ENCODE measurements at places on chromosomes 2 and 18. TPM values are rescaled to one million over a fixed set of nuclear protein-coding genes. Genes with fewer than 3 reads are reported as not detected.
A peak's percentile ranks its signal among the peaks of the same experiment; 100 is the strongest.

SLC4A5 gene
- total RNA-seq: 1.2 TPM

SNORC gene
- 6.8 TPM for total RNA-seq

- DNase-seq: no peak
Measured at GRCh38 chr2:88735133-88735532, 43.7 kb downstream of the RPIA start.

DNA sequence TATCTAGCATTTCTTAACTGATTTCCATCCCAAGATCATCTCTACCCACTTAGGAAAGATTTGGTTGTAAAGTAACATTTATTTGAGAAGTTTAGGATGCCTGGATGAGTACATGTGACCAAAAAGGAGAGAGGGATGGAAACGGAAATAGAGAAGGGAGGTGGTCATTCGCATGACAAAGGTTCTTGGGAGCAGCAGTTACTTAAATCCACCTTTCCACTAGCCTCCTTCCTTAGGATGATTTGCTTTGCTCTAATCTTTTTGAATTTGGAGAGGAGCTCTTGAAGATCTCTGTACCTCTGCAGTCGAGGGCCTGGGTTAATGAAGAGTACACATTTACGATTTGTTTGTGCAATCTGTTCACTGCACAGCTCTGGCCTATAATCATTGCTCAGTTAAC is 623.5 kb downstream of the EPHA4 start:
- DNase-seq: no peak

NPPC gene
- 1.1 TPM for total RNA-seq

GRCh38 chr2:138020432-138020831 is 56.2 kb downstream of the HNMT start:
- DNase-seq: no peak

ERICH2 gene
- total RNA-seq: 0.74 TPM

GRCh38 chr2:43057026-43057741 is 169.2 kb downstream of the ZFP36L2 start:
- no peak for DNase-seq

EFEMP1 gene
- 15.5 TPM for total RNA-seq

DNA sequence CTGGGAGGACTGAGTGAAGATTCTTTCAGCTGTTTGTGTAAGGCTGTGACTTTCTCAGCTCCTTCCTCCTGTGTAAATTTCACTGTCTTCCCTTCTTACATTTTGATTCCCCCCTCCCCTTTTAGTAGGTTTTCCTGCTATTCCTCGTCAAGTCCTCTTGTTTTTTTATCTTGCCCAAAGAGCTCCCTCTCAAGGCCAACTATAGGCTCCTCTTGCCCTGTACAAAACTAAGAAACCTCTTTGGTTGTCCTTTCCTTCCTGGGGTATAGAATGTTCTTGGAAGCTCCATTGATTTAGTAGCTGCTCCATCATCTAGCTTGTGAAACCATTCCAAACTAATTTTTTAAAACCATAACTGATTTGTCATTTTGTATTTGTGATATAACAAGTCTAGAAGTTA is 7.3 kb downstream of the CCDC121 start:
- no peak for DNase-seq

TDRD15 gene
- not detected for total RNA-seq

ZSWIM2 gene
- total RNA-seq: not detected

DNA sequence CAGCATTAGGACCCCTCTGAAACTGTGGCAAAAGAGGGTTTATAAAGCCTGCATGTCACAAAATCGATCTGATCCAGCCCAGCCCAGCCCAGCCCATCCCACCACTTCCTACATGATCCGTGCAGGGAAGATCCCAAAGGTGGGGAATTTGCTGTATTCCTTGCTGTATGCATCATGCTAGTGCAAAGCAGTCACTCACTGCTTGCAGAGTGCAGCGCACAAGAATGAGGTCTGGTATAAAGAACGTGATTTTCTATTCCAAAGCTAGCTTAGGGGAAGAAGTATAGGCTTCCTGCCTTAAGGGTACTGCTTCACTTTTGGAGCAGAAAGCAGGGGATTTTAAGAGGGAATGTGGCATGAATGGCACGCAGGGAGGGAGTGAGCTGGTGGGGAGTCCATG is 18.9 kb upstream of the SERPINB11 start:
- no peak for DNase-seq

- no peak for DNase-seq
Measured at GRCh38 chr2:10912076-10912731, 470 bp downstream of the KCNF1 start.

DNA sequence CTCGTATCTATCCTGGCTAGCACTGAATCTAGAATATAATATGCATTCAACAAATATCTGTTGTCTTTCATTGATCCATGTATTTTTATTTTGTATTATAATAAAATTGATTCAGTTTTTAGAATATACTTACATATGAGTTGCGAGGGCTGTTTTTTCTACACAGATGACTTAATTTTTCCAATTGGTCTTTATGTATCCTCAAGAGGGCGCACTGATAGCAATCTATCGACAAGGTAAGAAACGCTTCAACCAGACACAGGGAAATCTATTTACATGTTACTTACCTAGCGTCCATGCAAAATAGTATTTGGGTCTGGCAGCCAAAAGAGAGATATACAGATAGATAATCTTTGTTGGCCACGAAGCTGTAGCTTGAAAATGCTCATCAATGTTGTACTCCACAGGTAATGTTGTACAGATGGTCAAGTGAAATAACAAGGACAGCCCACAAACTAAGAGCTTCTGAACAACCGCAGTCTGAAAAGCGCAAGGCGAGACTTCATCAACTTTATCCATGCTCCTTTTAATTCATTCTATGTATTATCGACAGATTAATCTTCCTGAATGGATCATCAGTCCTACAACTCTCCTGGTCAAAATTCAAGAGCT is 35.5 kb upstream of the KIDINS220 start:
- DNase-seq: peak; percentile 43

DNA sequence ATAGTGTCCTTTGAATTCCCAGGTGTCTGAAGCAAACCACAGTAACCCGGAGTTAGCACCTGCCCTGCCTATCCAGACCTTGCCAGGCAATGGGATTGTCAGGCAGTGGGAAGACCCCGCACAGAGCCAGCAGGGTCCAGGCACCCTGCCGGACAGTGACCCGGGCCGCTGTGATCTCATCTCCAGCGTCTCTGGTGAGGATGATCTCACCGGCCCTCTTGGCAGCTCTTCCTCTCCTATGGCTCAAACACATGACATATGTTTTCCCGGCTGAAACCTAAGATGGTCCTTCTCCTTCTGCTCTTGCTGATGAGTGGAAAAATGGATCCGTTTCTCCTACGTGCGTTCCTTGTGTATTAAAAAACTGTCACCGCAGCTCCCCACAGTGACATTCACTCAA is 75.1 kb downstream of the ACOXL start:
- no peak for DNase-seq

GRCh38 chr18:3577281-3577855 is 127.4 kb downstream of the TGIF1 start:
- no peak for DNase-seq

VWC2L gene
- not detected for total RNA-seq

NT5C1B gene
- total RNA-seq: not detected

- DNase-seq: no peak
Measured at GRCh38 chr2:24511894-24512293, 20.8 kb downstream of the NCOA1 start.

DNA sequence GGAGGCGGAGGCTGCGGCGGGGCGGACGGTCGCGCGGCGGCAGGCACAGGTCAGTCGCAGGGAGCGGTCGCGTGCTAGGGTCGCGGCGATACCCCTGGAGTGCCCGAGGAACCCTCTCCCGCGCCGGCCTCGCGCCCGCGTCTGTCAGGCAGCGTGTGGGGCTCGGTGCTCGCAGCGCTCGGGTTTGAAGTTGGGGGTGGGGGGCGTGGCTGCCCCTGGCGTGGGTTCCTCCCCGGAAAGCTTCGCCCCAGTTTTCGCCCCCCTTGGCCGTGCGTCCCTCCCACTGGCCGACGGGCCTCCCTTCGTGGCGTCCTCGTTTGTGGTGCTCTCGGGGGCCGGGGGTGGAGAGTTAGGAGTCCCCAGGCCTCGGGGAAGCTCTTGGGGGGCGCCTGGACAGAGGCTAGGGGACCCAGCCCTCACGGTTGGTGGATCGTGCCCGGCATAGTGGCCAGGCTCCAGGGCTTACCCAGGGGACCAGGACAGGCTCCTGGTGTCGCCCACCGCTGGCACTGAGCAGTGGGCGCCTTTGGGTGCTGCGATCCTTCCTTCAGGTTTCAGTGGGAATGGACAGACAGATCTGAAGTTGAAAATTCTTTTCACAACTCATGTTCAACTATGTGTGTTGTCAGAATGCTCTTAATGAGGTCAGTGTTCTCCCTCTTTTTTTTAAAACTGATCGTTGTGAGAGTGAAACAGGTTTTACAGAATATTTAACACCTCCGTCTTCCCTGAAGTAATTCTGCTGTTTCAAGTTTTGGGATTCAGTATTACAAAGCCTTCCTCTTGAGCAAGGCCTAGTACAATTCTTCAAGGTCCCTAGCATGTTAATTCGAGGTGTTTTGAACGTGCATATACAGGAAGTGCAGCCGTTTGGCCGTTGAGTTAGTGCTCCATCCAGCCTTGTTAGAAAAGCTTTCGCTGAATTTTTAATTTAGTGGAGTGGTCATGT is 604 bp downstream of the RALBP1 start:
- no peak for DNase-seq

GKN1 gene
- total RNA-seq: not detected

REG1B gene
- total RNA-seq: 2.0 TPM

DNA sequence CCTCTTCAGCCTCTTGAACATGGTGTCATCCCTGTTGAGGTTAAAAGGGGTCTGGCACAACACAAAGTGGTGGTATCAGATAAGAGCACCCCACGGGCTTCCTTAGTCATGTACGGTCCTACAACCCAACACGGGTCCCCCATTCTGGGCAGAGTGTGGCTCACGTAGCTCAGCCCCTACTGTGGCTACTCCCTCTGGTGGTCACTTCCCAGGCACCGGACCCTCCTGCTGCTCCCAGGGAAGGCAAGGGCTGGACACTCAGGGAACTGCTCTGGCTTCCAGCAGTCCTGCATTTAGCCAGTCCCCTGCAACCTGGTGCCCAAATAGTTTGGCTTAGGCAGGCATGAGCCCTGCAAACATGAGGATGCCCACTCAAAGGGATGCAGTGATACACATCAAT is 58.6 kb downstream of the GALNT14 start:
- DNase-seq: no peak

- no peak for DNase-seq
Measured at GRCh38 chr2:101330253-101330933, 21.9 kb upstream of the RNF149 start.

DNA sequence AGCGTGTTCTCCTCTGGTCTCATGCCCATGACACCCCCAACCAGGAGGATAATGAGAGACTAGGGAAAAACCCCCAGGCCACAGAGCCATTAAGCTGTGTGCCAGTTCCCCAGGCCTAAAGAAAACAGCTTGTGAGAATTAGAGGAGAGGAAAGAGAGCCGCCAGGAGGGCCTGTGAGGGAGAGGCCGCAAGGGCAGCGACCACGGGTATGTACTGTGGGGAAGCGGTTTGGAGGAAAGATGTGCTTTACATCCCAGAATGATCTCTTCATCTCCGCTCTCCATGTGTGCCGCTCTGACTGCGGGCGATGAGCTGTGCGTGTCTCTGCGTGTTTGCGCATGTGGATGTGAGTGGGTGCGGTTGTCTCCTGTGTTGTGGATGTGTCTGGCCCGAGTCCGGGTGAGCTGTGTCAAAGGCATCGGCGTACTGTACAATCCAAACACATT is 82.9 kb downstream of the DYSF start:
- DNase-seq: no peak

- no peak for DNase-seq
Measured at GRCh38 chr18:64566456-64566855, 417.6 kb upstream of the LINC00305 start.

DNA sequence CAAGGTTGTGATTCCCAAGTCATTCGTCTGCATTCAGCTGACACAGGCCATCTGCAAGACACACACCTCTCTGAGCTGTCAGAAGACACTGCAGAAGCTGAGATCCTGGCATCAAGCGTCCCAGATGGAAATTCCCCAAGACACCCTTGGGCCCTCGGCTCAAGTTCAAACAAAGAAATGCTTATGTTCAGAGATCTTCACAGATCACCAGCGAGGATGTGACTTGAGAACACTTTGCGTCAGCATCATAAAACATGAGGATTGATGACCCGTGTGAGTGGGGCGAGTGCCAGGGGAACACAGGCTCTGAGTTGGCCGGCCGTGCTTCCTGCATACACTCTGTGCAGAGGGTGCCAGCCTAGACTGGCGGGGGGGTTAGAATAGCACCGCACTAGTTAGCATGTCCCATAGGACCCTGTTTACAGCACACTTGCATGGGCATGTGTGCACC is 36.8 kb downstream of the KCNIP3 start:
- DNase-seq: peak; percentile 67

GPR75 gene
- 2.5 TPM for total RNA-seq

DNA sequence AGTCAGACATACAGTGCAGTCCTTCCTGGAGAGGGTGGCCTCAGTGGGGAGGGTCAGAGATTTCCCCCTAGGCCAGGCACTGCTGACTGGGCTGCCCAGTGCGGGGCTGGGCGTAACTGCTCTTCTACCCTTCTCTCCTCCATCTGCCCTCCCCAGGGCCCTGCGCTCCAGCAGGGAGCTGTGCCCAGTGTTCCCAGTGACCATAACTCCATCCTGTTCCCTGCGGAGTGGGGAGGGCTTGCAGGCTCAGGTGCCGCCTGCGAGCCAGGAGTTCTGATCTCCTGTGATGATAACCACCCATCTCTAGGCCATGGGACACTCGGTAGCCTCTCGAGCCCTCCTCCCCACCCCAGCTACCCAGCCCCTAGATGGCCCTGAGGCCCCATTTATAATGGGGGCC is 107.6 kb downstream of the SMAD7 start:
- no peak for DNase-seq

GRCh38 chr2:226489775-226490541 is 309.7 kb downstream of the IRS1 start:
- DNase-seq: no peak

FBXO48 gene
- total RNA-seq: 0.74 TPM

- DNase-seq: no peak
Measured at GRCh38 chr2:179669196-179669595, 192.2 kb downstream of the ZNF385B start.

GRCh38 chr2:30790879-30791278 is 16.4 kb downstream of the CAPN13 start:
- DNase-seq: no peak
